Activated T-helper 1 cell treated with anti-CD3 and anti-CD28 coated beads, Interleukin-12 subunit alpha, Interleukin-12 subunit beta, Interleukin-2, Interleukin-4 antibody, amounts not matched to agents 30 ng/mL and 10 ng/mL and 1 ng/mL, durations not matched to agents 14 hours and 24 hours and 36 hours (primary cell): ENCODE measurements at places on chromosomes 12 and 14. TPM values are rescaled to one million over a fixed set of nuclear protein-coding genes. Genes with fewer than 3 reads are reported as not detected.
A peak's percentile ranks its signal among the peaks of the same experiment; 100 is the strongest.

GPATCH2L gene
- 56.1 and 60.9 TPM in 2 replicates for total RNA-seq

SIRT4 gene
- total RNA-seq = 1.0 and 1.7 TPM in 2 replicates

DNA sequence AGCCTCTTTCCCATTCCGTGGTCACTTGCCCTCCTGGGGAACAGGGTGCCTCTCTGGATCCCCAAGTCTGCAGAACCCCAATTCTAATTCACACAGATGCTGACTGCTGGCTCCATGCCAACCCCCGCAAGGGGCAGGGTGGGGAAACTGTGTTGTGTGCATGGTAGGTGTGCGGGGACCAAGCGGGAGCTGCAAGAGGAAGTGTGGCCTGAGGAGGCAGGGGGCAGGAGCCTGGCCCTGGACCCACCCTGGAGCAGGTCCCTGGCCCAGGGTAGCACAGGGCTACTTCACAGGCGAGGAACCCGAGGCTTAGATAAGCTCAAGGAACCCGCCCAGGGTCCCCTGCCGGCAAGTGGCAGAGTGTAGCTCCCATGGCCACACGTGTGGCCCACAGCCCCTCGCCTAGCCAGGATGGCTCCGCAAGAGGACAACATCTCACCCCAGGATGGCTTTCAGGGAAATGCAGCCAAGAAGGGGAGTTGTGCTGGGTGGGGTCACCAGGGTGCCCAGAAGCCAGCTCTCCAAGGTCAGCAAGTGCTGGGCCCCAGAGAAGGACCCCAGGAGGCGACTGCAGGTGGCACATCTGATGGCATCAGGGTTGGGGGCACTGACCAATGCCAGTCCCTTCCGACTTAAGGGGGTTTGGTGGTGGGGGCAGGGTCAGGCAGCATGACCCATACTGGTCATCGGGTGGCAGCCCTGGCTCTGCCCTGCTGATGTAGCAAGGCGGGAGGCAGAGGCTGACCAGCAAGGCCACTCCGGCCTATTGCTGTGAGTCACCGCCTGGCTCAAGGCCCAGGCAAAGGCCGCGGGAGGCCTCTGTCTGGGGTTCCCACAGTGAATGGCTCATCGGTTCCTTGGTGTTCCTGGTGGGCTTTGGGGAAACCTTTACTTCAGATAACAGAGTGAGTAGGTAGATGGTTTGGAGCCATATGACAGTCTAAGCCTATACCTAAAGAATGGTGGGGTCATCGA lies 37.3 kb upstream of the EML1 start:
- no peak for DNase-seq

GRCh38 chr14:102538602-102539543 lies 29.3 kb upstream of the ANKRD9 start:
- no peak for DNase-seq

OAS2 gene
- total RNA-seq = 113 and 119 TPM in 2 replicates

DNA sequence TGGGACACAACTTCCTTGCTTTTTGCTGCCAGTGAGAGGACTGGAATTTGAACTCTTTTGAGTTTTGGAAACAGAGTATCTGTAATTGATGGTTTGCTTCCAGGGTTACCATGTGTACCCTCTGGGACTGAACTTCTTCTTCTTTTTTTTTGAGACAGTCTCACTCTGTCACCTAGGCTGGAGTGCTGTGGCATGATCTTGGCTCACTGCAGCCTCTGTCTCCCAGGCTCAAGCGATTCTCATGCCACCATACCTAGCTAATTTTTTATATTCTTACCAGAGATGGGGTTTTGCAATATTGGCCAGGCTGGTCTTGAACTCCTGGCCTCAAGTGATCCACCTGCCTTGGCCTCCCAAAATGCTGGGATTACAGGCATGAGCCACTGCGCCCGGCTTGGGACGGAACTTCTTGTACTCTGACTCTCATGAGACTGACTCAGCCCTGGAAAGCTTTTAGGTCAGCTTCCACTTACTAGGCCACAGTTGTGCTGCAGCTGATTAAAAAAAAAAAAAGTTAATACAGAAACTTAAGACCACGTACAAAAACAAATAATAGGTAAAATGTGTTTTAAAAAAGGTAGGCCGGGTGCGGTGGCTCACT lies 15.8 kb downstream of the SEL1L start:
- no peak for DNase-seq

- peak; percentile 79 for DNase-seq
Measured at GRCh38 chr12:89040146-89040964, 311.9 kb downstream of the DUSP6 start.

INF2 gene
- 86.6 and 91.6 TPM in 2 replicates for total RNA-seq

GRCh38 chr14:104866451-104867370 lies 1.6 kb downstream of the CEP170B start:
- no peak for DNase-seq

DNA sequence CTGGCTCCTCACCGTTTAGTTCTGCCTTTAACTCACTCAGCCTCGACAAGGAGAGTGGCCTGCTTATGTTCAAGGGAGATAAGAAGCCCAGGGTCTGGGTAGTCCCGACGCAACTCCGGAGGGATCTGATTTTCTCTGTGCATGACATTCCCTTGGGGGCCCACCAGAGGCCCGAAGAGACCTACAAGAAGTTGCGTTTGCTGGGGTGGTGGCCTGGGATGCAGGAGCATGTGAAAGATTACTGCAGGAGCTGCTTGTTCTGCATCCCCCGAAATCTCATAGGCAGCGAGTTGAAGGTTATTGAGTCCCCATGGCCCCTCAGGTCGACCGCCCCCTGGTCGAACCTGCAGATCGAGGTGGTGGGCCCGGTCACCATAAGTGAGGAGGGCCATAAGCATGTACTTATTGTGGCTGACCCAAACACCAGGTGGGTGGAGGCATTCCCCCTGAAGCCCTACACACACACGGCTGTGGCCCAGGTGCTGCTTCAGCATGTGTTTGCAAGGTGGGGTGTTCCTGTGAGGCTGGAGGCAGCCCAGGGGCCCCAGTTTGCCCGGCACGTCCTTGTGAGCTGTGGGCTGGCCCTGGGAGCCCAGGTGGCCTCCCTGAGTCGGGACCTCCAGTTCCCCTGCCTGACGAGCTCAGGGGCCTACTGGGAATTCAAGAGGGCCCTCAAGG lies 13.1 kb downstream of the CBLN3 start:
- DNase-seq = no peak

ENDOU gene
- not detected in 2 replicates for total RNA-seq

ERP27 gene
- total RNA-seq = 2.2 and 2.3 TPM in 2 replicates

- DNase-seq = no peak
Measured at GRCh38 chr12:118063576-118064391, 2.8 kb upstream of the WSB2 start.
